ENCODE measurements at places on chromosomes 5 and 9. TPM values are rescaled to one million over a fixed set of nuclear protein-coding genes. Genes with fewer than 3 reads are reported as not detected.

The SKIC3 gene
- total RNA-seq: 54.4 TPM

The ENTPD2 gene
- 1.5 TPM for total RNA-seq

The PDZD2 gene
- total RNA-seq: 97.4 TPM

The BNIP1 gene
- total RNA-seq: 8.7 TPM

The ACTBL2 gene
- not detected for total RNA-seq

The TRIM36 gene
- total RNA-seq: 2.6 TPM

The NTRK2 gene
- total RNA-seq: 2.0 TPM

The SLC35D2 gene
- total RNA-seq: 16.4 TPM

The RUSC2 gene
- 23.0 TPM for total RNA-seq

The INSYN2B gene
- total RNA-seq: not detected

The PCDHB15 gene
- total RNA-seq: 6.2 TPM

The CARD6 gene
- total RNA-seq: 8.6 TPM

The SPINK13 gene
- total RNA-seq: not detected

The PCDHB6 gene
- total RNA-seq: 0.61 TPM

The THBS4 gene
- 57.6 TPM for total RNA-seq

The CDC20B gene
- total RNA-seq: not detected

The PCDHB10 gene
- 1.1 TPM for total RNA-seq

The ANKRD31 gene
- total RNA-seq: 0.14 TPM

The TRIM14 gene
- total RNA-seq: 20.8 TPM

The CEL gene
- 2.9 TPM for total RNA-seq

The TIMD4 gene
- not detected for total RNA-seq

The CCNB1 gene
- total RNA-seq: 22.9 TPM

The IL31RA gene
- total RNA-seq: not detected

The MELK gene
- 5.3 TPM for total RNA-seq

All from heart left ventricle (tissue), 16 donors.